Stimulated activated CD4-positive, alpha-beta T cell treated with anti-CD3 and anti-CD28 coated beads, Interleukin-4, amount 100 ng/mL, for 1 hour (primary cell): ENCODE measurements at places on chromosomes 12 and 14.

DNA sequence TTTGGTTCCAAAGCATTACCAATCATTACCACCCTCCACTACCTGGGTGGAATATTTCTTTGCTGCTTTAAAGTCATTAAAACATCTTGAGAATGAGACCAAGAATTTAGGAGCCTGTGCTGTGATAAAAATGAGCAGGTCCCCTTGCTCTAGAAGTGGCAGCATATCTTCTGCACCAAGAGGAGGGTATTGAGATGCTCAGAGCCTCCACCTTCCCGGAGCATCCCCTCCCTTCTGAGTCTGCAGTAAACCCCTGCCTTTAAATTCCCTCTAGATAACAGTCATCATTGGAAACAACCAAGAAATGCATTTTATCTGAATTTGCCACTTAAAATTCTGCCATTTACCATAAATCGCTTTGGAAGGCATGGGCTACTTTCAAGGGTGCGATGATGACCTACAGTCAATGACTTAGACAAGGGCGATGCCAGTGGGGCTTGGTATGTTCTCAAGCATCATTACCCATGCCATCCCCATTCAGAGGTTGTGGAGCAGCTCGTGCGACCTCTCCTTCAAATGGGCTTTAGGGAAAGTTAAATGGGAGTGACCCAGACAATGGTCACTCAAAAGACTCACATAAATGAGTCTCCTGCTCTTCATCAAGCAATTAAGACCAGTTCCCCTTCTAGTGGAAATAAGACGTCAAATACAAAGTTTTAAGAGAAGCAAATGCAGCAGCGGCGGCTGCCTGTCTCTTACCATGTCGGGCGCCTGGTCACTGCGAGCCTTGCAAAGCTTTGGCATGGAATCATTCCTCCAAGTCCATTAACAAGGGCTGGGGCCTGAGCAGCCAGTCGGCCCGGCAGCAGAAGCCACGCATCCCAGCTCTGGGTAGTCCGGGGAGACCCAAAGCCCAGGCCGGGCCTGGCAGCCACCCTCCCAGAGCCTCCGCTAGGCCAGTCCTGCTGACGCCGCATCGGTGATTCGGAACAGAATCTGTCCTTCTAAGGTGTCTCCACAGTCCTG, 334.5 kb downstream of the TMEM121 start:
- DNase-seq: no peak

- DNase-seq: no peak
Observed at GRCh38 chr14:65471038-65471878, 58.7 kb downstream of the FUT8 start.

DNA sequence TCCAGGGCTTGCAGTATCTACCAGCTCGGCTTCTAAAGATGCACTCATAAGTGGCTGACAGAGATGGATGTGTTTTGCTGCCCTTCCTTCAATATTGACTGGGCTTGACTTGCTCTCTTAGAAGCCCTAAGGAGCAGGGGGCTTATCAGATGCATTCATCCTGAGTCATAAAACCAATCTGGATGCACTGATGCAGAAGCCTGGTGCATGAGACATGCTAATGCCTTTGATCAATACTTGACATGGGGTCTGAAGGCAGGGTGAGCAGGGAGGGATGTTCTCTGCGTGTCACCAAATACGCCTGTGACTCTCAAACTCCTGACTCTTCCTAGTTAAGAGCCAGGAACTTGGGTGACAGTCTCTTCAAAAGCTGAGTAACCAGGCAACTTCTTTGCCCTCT, 77.8 kb upstream of the HSPB8 start:
- DNase-seq: no peak

DNA sequence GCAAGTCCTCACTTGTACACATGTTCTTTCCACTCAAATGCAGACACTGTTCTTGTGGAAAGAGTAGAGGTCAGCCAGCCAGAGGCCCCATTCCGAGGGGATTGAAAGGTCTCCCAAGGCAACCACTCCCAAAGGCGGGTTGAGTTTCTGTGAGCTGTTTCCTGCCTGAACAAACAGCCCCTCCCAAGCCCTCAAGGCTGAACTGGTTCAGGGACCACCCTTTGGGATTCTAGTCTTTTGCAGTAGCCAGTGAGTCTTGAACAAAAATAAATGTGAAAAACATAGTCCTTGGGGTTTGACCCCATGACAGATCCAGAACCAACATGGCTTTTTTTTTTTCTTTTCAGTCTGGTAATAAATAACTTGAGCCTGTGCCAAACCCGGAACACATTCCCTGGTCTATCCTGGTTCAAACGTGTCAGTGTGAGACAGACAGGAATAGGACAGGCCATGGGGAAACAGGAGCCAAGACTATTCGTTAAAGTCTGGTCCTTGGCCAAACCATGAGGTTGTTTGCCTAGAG, 17.6 kb upstream of the STK38L start:
- DNase-seq: no peak

- DNase-seq: no peak
Observed at GRCh38 chr12:49537231-49537751, 1.5 kb upstream of the KCNH3 start.
